ENCODE measurements at places on chromosomes 5 and 9.

GRCh38 chr5:156241266-156241665, 85.7 kb upstream of the SGCD start:
- DNase-seq, result no peak

DNA sequence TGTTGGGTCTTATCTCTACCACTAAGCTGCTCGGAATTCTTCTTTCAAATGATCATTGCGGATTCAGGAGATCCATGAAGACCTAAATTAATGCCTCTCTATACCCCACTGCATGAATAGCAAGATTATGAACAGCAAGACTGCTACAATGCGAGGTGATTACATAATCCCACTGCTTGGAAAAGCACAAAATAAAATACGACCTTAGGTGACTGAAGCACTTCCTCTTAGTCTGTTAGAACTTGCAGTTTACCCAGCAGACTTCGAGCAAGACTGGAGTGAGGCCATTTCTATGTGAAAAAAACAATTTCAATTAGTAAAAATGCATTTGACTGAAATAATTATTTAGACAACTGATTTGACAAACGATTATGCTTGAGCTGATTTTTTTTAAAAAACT, 59.8 kb downstream of the SH3RF2 start:
- peak; percentile 50 for DNase-seq

DNA sequence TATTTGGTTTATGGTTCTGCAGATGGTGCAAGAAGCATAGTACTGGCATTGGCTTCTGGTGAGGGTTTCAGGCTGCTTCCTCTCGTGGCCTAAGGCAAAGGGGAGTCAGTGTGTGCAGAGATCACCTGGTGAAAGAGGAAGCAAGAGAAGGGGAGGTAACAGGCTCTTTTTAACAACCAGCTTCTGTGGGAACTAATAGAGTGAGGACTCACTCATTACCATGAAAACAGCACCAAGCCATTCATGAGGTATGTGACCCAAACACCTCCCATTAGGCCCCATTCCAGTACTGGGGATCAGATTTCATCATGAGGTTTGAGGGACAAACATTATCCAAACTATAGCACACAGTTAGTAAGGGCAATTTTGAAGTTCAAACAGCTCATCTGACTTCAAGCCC, 263.5 kb downstream of the TMEM38B start:
- DNase-seq, result peak; percentile 9

GRCh38 chr5:135242021-135242865, 156.8 kb downstream of the MACROH2A1 start:
- DNase-seq, result no peak

- no peak for DNase-seq
Measured at GRCh38 chr9:13956107-13956506, 357.8 kb downstream of the NFIB start.

DNA sequence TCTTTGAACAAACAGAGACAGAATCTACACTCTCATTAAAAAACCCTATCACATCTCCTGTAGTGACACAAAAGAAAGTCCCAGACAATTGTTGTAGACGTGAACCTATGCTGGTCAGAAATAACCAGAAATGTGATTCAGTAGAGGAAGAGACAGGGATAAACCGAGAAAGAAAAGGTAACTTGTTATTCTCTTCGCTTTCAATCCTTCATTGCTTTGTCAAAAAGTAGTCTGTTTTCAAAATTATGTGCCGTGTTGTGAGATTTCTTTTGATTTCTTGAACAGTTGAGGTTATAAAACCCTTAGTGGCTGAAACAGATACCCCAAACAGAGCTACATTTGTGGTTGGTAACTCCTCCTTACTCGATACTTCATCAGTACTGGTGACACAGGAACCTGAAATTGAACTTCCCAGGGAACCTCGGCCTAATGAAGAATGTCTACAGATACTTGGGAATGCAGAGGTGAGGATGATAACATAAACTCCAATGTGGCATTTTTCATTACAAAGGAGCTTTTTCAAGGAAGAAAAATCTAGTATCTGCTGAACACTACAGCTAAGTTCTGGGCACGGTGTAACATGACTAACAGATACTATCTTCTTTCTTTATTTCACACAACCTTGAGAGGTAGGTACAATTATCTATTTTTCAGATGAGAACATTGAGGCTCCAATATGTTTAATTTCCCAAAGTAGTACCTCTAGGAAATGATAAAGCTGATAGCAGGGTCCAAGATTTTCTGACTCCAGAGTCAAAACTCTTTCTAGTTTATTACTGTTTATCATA, 14.3 kb downstream of the HMGCR start:
- DNase-seq, result no peak

DNA sequence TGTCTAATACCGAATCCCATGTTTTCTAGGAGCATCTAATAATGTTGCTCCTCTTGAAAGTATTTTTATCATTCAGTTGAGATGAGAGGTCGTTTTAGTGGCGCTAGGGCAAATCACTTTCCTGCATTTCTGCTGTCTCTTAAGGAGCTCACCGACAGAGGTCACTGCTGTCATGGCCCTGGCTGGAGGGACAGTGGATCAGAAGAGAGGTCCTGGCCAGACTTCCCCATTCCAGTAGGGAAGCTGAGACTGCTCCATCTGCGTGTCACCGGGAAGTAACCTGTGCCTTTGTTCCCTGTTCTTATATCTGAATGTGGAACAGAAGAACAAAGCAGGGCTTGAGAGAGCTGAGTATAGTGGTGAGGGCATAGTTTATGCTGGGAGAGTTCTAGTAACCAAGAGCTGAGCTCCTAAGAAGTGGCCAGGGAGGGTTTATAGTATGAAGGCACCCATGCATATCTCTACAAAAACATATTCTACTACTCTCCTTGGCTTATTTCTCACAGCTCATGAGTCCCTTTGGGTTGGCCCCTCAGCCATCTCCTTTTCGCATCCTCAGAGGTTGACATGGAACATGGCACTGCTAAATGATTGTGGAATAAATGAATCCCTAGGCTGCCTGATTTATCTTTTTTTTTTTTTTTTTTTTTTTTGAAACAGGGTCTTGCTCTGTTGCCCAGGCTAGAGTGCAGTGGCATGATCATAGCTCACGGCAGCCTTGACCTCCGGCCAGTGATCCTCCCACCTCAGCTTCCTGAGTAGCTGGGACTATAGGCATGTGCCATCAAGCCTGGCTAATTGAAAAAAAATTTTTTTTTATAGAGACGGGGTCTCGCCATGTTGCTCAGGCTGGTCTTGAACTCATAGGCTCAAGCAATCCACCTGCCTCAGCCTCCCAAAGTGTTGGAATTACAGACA, 27.2 kb downstream of the ATP6V0E1 start:
- no peak for DNase-seq

GRCh38 chr9:70954126-70954525, 167.3 kb downstream of the TRPM3 start:
- no peak for DNase-seq

GRCh38 chr9:36881743-36882441, 152.2 kb downstream of the PAX5 start:
- no peak for DNase-seq

DNA sequence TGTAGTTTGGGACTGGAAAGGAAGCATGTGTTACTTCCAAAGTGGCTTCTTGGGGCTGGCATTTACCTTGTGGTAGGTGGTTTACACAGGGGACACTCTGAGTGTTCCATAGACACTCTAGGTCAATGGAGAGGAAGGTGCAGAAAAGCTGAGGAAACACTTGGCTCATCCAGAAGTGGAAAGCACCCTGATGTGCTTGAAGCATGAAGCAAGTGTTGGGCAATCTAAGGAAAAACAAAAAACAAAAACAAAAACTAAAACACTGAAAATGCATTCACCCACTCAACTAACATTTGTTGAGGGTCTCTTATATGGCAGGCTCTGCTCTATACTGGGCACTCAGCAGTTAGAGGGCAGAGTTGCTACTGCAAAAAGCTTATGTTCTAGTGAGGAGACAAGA, 2.9 kb upstream of the ERAP2 start:
- no peak for DNase-seq

DNA sequence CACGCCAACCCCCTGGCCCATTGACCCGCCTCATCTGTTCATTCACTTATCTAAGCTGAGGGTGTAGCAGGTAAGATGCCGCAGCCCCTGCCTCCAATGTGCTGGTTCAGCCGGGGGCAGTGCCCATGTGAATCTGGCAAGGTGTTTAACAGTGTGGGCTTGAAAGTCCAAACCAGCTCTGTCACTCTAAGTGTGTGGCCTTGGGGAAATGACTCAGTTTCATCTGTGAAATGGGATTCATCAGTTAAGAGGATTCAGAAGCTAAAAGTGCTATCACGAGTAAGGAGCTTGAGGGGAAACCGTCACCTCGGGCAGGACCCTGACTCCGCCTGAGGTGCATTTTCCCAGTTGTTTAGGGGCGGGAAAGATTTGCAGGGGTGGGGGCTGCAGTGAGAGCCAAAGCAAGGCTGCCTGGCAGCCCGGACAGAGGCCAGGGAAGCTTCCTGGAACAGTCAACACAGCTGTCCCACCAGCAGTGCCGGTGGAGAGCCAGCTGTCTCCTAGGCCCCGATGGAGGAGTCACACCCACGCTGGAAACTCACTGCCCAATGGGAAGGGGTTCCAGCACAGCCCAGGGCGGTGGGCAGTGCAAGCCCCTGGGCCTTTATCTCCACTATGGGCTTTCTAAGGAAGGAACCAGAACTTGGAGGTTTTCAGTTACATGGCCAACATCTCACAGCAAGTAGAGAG, 9.7 kb upstream of the URM1 start:
- DNase-seq, result no peak

- no peak for DNase-seq
Measured at GRCh38 chr9:110898866-110899265, 139.4 kb downstream of the LPAR1 start.

DNA sequence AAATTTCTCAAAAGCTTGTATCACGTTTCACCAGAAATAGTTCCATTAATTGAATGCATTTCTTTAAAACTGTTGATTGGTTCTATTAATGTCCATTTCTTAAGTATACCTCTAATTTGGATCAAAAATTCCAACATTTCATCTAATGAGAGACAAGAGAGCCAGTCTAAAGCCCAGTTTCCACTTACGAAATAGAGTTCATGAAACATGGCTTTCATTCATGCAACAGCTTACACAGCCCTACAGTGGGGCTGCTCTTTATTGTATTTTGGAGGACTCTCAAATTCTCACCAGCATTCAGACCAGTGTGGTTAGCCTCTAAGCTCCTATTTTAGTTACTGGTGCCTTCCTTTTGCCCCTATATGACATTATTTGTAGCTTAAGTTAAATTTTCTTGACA, 566.9 kb upstream of the RGMB start:
- DNase-seq, result no peak

GRCh38 chr5:85647349-85648127, 970.2 kb upstream of the COX7C start:
- no peak for DNase-seq

- no peak for DNase-seq
Measured at GRCh38 chr5:131222731-131223130, 41.1 kb upstream of the CDC42SE2 start.

GRCh38 chr9:93096131-93096802, at the start of gene CARD19:
TSS of gene CARD19 (plus strand) at chr9:93096217. CDS start at chr9:93096346, 129 bp downstream.
- DNase-seq, result no peak

- no peak for DNase-seq
Measured at GRCh38 chr9:16121601-16122286, 568.9 kb downstream of the CCDC171 start.

GRCh38 chr9:79382044-79382443, 189.7 kb upstream of the TLE4 start:
- no peak for DNase-seq

GRCh38 chr5:42854795-42855194, 43.1 kb upstream of the SELENOP start:
- DNase-seq, result no peak

GRCh38 chr5:172713113-172713808, 57.7 kb downstream of the DUSP1 start:
- DNase-seq, result peak; percentile 31

DNA sequence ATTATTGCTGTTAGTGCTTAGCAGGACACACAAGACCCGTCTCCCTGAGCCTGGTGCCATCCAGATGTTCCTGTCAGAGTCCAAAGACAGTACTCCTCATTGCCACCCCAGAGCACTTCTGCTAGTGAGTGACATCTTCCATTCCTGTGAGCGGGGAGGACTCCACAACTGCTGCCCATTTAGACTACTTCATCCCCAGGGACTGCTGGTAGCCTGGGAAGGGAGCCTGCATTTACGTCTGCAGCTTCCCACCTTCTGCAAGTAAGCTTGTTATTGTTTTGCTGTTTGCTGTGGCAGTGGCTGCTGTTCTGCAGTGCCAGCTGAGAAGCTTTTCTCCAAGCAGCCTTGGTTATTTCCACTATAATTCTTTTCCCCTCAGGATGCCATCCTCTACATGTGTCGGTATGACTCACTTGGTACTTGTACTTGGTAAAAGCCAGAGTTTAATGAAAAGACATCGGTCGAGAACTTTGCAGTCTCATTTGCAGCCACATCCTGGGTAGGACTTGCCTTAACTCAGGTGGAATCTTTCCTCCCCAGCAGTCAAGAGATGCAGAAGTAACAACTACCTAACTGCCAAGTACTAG, 10.6 kb upstream of the MAP1B start:
- no peak for DNase-seq

- no peak for DNase-seq
Measured at GRCh38 chr9:34362614-34363214, 14.0 kb downstream of the MYORG start.

GRCh38 chr5:138467711-138468132, 2.4 kb downstream of the EGR1 start:
- no peak for DNase-seq

GRCh38 chr5:61450493-61451279, 118.6 kb downstream of the ZSWIM6 start:
- no peak for DNase-seq

- DNase-seq, result no peak
Measured at GRCh38 chr9:81396528-81396927, 292.8 kb downstream of the TLE1 start.

GRCh38 chr9:20188616-20189369, 400.0 kb upstream of the SLC24A2 start:
- no peak for DNase-seq

DNA sequence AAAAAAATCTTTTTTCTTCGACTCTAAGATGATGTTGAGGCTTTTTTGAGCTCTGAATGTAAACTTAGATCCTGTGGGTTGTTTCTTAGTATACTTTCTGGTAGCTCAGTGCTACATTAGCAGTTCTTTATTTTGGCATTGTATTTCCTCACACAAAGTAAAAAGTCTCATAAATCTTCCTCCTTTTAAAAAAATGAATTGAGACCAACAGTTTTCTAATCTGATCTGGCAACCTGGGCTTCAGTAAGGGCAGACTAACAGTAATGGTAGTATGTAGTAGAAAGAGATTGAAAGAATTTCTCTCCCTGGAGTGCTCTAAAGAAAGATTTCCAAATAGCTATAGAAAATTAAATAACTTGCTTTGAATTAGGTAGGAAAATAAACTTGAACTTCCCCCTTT, 31.4 kb downstream of the ZCCHC7 start:
- DNase-seq, result no peak

DNA sequence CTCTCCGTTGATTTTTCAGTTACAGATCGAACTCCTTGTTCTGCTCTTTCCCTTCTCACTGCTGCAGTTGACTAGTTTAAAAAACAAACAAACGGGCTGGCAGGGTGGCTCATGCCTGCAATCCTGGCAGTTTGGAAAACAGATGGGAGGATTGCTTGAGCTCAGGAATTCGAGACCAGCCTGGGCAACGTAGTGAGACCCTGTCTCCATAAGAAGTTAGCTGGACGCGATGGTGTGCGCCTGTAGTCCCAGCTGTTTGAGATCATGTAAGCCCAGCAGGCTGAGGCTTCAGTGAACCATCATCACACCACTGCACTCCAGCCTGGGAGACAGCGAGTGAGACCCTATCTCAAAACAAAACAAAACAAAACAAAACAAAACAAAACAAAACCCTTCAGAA, 51.4 kb upstream of the NCS1 start:
- no peak for DNase-seq
